ENCODE measurements at places on chromosomes 2 and 18. TPM values are rescaled to one million over a fixed set of nuclear protein-coding genes. Genes with fewer than 3 reads are reported as not detected.

- H3K36me3 ChIP-seq: no peaks in the 10 kb centered on the region
- H3K27me3 ChIP-seq: peaks cover 71% of the 10 kb centered on the region
- DNase-seq: no peak
- H3K4me1 ChIP-seq: peaks cover 16% of the 10 kb centered on the region
- no peak overlapping the region for H3K27ac ChIP-seq
Measured at GRCh38 chr2:196590286-196590685, 49.2 kb upstream of the CCDC150 start.

GRCh38 chr2:204491528-204491927 lies 53.7 kb upstream of the PARD3B start:
- H3K27me3 ChIP-seq: peaks cover 8% of the 10 kb centered on the region
- H3K36me3 ChIP-seq: no peaks in the 10 kb centered on the region
- no peak for DNase-seq
- H3K27ac ChIP-seq: no peak overlapping the region
- no peak overlapping the region for H3K4me3 ChIP-seq

DNA sequence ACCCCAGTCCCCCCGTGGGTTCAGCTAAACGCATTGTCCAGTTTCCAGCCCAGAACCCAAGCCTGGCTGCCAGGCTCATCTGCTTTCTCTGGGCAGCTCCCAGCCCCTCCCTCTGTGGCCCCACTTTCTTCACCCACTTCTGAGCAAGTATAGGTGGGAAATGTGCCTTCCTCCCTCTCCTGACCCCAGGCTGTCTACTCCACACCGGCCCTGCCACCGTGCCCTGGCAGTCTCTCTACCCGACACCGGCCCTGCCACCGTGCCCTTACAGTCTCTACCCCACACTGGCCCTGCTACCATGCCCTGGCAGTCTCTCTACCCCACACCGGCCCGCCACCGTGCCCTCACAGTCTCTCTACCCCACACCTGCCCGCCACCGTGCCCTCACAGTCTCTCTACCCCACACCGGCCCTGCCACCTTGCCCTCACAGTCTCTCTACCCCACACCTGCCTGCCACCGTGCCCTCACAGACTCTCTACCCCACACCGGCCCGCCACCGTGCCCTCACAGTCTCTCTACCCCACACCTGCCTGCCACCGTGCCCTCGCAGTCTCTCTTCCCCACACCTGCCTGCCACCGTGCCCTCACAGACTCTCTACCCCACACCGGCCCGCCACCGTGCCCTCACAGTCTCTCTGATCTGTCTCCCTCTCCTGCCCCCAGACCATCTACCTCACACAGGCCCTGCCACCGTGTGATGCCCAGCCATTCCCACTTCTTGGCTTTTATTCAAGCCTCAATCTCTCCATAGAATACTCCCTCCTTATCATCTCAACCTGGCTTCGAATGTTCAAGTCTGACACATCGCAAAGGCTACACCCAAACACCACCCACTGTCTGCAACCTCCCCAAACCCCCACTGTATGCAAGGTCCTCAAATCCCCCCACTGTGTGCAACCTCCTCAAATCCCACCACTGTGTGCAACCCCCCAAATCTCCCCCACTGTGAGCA lies 108.9 kb downstream of the TPO start:
- peaks cover 15% of the 10 kb centered on the region for H3K4me1 ChIP-seq
- no peak for DNase-seq
- no peak overlapping the region for H3K27ac ChIP-seq
- H3K4me3 ChIP-seq: no peak overlapping the region
- no peaks in the 10 kb centered on the region for H3K36me3 ChIP-seq

CERKL gene
- not detected for total RNA-seq

DHX57 gene
- total RNA-seq: 15.3 TPM

GTF2A1L gene
- total RNA-seq: not detected

GRHL1 gene
- total RNA-seq: 0.64 TPM

GPAT2 gene
- total RNA-seq: 26.7 TPM

SEPTIN10 gene
- total RNA-seq: 0.54 TPM
